GM12878 (cell line): ENCODE measurements at places on chromosomes 5 and 9.

GRCh38 chr5:143791848-143792731 is 19.9 kb upstream of the HMHB1 start:
- H3K4me3 ChIP-seq, result no peak overlapping the region
- DNase-seq, result no peak
- H3K4me1 ChIP-seq, result no peaks in the 10 kb centered on the region; the same call in 1 of the 2 replicates
- H3K36me3 ChIP-seq, result no peaks in the 10 kb centered on the region
- no peaks in the 10 kb centered on the region for H3K27me3 ChIP-seq

GRCh38 chr5:153569036-153569435 is 78.6 kb downstream of the GRIA1 start:
- no peak for DNase-seq
- H3K4me3 ChIP-seq, result no peak overlapping the region
- no peaks in the 10 kb centered on the region for H3K4me1 ChIP-seq
- no peaks in the 10 kb centered on the region for H3K36me3 ChIP-seq
- H3K27me3 ChIP-seq, result no peaks in the 10 kb centered on the region

GRCh38 chr9:4056187-4056586 is 243.7 kb downstream of the GLIS3 start:
- no peaks in the 10 kb centered on the region for H3K4me1 ChIP-seq
- DNase-seq, result no peak

DNA sequence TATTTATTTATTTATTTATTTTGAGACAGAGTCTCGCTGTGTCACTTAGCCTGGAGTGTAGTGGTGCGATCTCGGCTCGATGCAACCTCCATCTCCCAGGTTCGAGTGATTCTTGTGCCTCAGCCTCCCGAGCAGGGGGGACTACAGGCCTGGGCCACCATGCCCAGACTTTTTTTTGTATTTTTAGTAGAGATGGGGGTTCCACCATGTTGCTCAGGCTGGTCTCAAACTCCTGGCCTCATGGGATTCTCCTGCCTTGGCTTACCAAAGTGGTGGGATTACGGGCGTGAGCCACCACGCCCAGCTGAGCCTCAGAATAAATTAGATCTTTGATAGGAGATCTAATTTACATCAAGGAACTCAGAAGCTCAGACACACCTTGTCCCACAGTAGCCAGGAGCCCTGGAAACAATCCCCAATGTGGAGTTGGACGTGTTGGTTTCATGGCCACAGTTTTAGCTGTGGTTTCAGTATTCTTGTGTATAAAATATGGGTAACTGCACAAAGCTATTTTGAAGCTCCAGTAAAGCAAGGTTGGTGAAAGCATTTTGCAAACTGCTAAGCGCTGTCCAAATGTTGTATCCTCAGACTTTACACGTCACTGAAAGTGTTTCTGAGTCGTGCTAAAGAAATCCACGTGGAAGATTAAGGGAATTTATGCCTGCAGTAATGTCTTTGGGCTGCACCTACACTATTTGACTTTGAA is 3.0 kb upstream of the HNRNPAB start:
- peaks cover 11% of the 10 kb centered on the region for H3K36me3 ChIP-seq
- peaks cover 4% of the 10 kb centered on the region; the same call in 1 of the 2 replicates for H3K4me1 ChIP-seq
- DNase-seq, result no peak

DNA sequence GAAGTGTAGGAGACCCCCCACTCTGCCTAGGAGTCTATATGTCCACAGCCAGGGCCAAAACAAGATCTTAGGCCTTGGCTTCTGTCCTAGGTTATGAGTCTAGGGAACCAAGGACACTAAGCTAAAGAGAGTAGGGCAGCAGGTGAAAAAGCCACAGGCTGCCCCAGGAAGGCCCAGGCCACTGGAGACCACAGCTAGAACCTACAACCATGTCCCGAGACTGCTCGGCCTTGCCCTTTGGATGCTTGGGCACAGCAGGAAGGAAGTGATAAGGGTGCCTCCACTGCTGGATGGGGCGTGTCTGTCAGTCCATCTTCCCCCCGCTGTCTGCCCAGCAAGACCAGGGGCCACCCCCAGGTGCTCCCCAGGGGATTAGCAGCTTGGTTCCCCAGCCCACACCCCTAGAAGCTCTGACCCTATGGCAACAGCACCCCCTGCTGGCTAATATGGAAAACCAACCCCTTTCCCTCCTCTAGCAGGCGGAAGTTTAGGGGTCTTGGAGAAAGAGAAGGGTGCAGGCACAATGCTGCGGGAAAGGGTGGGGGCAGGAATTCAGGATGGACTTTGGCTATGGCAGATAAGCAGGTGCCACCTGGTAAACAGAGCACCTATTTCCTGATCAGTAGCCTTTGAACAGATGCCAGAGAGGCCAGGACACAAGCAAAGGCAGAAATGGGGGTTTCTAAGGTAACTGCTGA is 10.5 kb upstream of the IRF1 start:
- no peaks in the 10 kb centered on the region for H3K36me3 ChIP-seq
- no peaks in the 10 kb centered on the region for H3K27me3 ChIP-seq
- H3K27ac ChIP-seq, result peak overlapping the region; percentile 42; the same call in 1 of the 2 replicates
- H3K4me3 ChIP-seq, result no peak overlapping the region
- peaks cover 34% of the 10 kb centered on the region for H3K4me1 ChIP-seq
- DNase-seq, result no peak
